ENCODE measurements at places on chromosomes 4 and X. TPM values are rescaled to one million over a fixed set of nuclear protein-coding genes. Genes with fewer than 3 reads are reported as not detected.

The NLGN3 gene
- total RNA-seq = 15.3 TPM

The GDPD2 gene
- total RNA-seq = 10.3 TPM

The RENBP gene
- total RNA-seq = 10.3 TPM

The TCP11X2 gene
- 1.6 TPM for total RNA-seq

The SLITRK4 gene
- 4.0 TPM for total RNA-seq

The ADAMTS3 gene
- total RNA-seq = 3.7 TPM

The GPRASP1 gene
- 1.9 TPM for total RNA-seq

The PLP1 gene
- total RNA-seq = 49.9 TPM

The ENOX2 gene
- 7.3 TPM for total RNA-seq

The HEPH gene
- total RNA-seq = 64.7 TPM

The GASK1B gene
- total RNA-seq = not detected

The BEX2 gene
- 37.5 TPM for total RNA-seq

The SATL1 gene
- total RNA-seq = 0.14 TPM

The GABRA4 gene
- total RNA-seq = 0.50 TPM

The RNF128 gene
- total RNA-seq = 2.2 TPM

The F8A1 gene
- 10.8 TPM for total RNA-seq

The TXLNG gene
- total RNA-seq = 48.4 TPM

The MCTS1 gene
- 34.4 TPM for total RNA-seq

Data from GM23338 (cell line).